Caco-2 (cell line): ENCODE measurements at places on chromosomes 1 and 21.

- no peak overlapping the region for H3K27ac ChIP-seq
- H3K36me3 ChIP-seq: no peaks in the 10 kb centered on the region
- H3K4me3 ChIP-seq: no peak overlapping the region
These were observed 24.9 kb downstream of the PCAT6 start for GRCh38 chr1:202835548-202836072.

- H3K4me1 ChIP-seq: peaks cover 9% of the 10 kb centered on the region; the same call in 1 of the 2 replicates
- no peak for DNase-seq
- H3K36me3 ChIP-seq: no peaks in the 10 kb centered on the region
- H3K27ac ChIP-seq: no peak overlapping the region
These were observed 91.8 kb downstream of the FOXD2 start for GRCh38 chr1:47529520-47530098.

- no peaks in the 10 kb centered on the region for H3K36me3 ChIP-seq
- no peak for DNase-seq
- H3K4me3 ChIP-seq: no peak overlapping the region
- H3K4me1 ChIP-seq: no peaks in the 10 kb centered on the region
These were observed 345.8 kb downstream of the KIF26B start for GRCh38 chr1:245500546-245500945.

GRCh38 chr21:42567861-42568260 lies 54.2 kb downstream of the SLC37A1 start:
- no peaks in the 10 kb centered on the region for H3K4me1 ChIP-seq
- DNase-seq: peak; percentile 17
- no peaks in the 10 kb centered on the region for H3K36me3 ChIP-seq
- no peak overlapping the region for H3K27ac ChIP-seq
- no peaks in the 10 kb centered on the region for H3K27me3 ChIP-seq
- H3K4me3 ChIP-seq: no peak overlapping the region
